ENCODE measurements at places on chromosomes 5 and 9.

DNA sequence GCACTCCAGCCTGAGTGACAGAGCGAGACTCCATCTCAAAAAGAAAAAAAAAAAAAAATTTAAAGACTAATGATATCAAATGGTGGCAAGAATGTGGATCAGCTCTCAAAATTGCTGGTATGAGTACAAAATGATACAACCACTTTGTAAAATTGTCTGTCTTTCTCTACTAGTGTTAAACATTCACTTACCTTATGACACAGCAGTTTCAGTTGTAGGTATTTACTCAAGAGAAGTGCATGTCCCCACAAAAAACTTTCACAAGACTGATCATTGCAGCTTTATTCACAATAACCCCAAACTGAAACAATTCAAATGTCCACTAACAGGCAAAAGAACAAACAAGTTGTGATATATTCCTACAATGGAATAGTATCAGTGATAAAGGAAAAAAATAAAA is 14.7 kb upstream of the CETN3 start:
- no peak for DNase-seq

DNA sequence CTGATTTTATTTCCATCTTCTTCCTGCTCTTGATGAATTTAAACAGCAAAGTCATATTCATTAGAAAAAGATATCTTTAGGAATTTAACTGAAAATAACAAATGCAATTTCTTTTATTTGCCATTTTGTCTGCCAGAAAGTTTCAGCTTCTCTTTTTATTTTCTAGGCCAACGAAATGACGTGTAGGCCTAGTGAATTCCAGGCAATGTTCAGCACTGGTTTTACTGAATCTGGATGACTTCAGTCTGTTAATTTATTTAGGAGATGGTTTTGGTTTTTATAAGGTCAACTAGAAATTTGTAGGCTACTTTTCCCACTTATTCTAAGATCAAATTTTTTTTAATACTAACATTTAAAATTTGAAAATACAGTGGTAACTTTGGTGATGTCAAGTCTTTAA is 129.1 kb upstream of the VCAN start:
- no peak for DNase-seq

DNA sequence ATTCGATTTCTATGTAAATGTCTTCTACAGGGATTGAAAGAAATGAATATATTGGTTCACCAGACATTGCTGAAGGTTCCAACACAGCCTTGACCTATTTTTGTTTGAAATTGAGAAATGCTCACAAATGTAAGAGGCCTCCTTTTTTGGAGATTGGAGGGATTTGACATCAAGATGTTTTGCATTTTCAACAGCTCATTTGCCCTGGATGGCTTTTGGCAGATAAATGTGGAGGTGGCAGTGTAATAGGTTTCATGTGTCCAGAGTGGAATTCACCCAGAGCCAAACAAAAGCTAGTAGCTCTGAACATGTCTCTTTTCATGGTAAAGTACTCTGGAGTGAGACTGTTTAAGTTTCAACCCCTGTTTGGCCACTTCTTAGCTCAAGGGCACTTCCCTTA is 77.3 kb downstream of the PALM2AKAP2 start:
- DNase-seq, result no peak

GRCh38 chr5:91122651-91123050 is 260.5 kb downstream of the ARRDC3 start:
- DNase-seq, result no peak

GRCh38 chr9:8764051-8764450 is 964.5 kb upstream of the DMAC1 start:
- DNase-seq, result no peak

GRCh38 chr5:95422838-95423237 is 31.7 kb downstream of the FAM81B start:
- DNase-seq, result no peak
